Mesenteric fat pad (tissue), 1 donor: ENCODE measurements at places on chromosomes 6 and 20. TPM values are rescaled to one million over a fixed set of nuclear protein-coding genes. Genes with fewer than 3 reads are reported as not detected.

The IBTK gene
- 31.6 TPM for total RNA-seq

The TTK gene
- total RNA-seq, result 0.58 TPM

The ZSCAN23 gene
- 1.5 TPM for total RNA-seq

The BRD2 gene
- 132 TPM for total RNA-seq

The ABHD16B gene
- total RNA-seq, result not detected

The IRF4 gene
- total RNA-seq, result 6.3 TPM

The KCNK5 gene
- 0.87 TPM for total RNA-seq

The ITPR3 gene
- 18.5 TPM for total RNA-seq

The CNKSR3 gene
- 9.9 TPM for total RNA-seq

The ZNF337 gene
- 11.3 TPM for total RNA-seq

The MATN4 gene
- not detected for total RNA-seq

DNA sequence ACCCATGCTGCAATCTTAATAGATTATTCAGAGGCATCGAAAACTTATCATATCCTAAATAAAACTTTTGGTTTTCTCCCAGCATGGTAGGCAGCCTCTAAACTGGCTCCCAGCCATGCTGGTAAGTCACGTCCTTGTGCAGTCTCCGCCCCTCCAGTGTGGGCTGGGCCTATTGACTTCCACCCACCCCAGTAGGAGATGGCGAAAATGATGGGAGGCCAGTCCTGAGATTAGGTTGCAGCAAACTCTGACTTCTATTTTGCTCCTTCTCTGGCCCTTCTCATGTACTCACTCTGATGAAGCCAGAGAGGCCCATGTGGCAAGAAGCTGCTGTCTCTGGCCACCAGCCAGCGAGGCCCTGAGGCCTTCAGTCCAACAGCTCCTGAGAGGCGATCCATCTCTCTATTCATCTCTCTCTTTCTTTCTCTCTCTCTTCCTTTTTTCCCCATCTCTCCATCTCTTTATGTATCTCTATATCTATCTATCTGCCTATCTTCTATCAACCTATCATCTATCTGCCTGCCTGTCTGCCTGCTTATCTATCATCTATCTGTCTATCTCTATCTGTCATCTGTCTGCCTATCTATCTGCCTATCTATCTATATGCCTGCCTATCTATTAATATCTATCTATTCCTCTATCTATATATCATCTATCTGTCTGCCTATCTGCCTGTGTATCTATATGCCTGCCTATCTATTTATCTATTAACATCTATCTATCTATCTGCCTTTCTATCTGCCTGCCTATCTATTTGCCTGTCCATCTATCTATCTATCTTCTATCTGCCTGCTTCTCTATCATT is 52.7 kb upstream of the STX16 start:
- no peak for DNase-seq

DNA sequence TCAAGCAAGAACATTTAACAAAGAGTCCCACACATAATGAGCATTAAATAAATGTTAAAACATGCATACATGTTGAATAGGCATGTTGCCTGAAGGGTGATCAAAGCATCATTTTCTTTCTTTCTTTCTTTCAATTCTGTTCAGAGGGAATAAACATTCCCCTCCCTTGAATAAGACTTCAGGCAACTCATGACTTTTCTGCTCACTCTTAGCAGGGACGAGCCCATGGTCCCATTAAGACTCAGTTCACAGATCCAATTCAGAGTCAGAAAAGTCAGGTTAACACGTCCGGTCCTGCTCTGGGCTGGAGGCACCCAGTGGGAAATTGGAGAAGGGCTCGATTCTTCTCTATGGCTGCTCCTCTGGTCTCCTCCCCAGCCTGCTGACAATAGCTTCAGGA is 181.7 kb downstream of the ZNF217 start:
- no peak for DNase-seq

GRCh38 chr6:87164004-87164403 is 8.6 kb downstream of the ZNF292 start:
- DNase-seq, result no peak

- no peak for DNase-seq
Observed at GRCh38 chr6:81998432-81998831, 246.0 kb upstream of the TENT5A start.

DNA sequence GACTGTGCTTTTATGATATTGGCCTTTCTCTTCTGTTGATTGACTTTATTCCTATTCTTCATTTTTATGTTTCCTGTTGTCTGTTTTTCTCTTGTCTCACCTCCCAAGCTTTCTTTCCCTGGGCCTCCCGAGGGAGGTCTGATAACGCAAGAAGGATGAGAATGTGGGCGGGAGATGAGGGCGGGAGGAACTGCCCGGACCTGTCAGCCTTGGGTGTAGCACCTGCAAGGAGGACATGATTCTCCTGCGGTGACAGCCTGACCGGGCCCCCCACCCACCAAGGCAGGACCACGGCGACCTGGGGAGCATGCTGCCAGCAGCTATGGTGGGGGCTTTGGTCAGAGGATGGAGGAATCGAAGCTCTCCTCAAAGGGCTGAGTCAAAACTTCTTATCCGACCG is 86.9 kb downstream of the PLEKHG1 start:
- no peak for DNase-seq

DNA sequence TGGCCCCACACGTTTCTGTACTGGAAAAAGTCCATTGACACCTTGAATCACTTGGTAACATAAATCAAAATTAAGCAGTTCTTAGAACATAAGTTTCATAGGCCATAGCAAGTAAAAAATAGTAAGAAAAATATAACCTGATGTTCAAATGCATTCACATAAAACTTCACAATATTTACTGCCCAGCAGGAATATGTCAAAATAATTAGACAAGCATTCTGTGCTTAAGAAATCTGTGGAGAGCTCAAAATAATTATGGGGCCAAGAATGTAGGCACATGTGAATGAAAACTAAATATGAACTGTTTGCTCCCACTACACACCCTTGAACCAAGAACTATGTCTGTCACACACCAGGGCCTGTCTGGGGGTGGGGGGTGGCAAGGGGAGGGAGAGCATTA is 70.8 kb downstream of the IPCEF1 start:
- DNase-seq, result no peak

- DNase-seq, result no peak
Observed at GRCh38 chr6:3039384-3039783, 28.9 kb upstream of the RIPK1 start.

DNA sequence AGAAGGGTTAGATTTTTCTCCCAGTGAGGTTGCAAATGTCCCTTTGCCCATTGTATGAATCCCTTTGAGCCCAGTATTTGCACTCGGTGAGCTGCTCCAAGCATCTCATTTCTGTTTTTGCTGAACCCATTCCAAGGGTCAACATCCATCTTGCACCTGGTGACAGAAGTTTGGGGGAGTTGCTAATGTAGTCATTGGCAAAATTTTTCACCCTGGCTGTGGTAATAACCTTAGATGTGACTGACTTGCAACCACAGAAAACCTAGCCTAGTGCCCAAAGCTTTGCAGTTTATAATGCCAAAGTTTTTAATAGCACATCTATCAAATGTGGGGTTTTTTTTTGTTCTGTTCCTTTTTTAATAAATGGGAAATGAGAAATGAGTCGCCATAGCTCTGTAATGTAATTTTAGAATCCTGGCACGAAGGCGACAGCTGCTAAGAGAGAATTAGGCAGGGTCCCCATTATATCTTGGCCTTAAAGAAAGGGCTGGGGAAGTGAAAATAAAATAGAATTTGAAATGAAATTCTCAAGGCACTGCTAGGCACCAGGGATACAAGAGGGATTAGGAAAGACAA is 682.8 kb downstream of the KIF16B start:
- DNase-seq, result no peak

GRCh38 chr6:41720262-41720620 is 15.2 kb downstream of the TFEB start:
- DNase-seq, result no peak

DNA sequence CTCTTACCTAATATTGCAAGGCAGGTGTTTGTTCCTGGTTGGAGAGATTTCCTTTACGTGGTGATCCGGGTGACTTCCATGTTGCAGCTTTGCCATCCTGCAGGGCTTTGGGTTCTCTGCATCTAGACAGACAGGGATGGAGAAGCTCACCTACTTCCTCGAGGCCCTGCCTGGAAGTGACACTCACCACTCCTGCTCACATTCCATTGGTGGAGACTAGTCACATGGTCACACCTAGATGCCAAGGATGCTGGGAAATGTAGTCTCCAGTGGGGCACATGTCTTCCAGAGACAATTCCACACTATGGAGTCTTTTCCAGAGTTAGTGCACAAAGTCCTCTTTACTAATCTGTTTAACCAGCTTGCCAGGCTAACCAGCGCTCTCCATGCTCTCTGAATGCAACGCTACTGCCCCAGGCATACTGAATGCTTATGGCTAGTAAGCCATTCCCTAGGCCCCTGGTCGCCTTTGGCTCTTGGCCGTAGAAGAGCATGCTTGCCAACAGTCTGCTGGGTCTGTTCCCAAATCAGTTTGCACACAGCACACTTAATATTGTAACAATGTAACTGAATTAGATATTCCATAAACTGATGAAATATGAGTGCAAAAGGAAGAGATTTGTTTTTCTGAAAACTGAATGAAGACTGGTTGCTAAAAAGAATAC is 6.7 kb upstream of the KCNK15 start:
- DNase-seq, result no peak

- DNase-seq, result no peak
Observed at GRCh38 chr6:142035890-142036289, 96.8 kb upstream of the GJE1 start.

GRCh38 chr20:25058051-25058846 is at the start of gene ACSS1:
ACSS1 (minus strand) TSS chr20:25058139; CDS start chr20:25058102, 37 bp downstream.
- DNase-seq, result no peak

- DNase-seq, result no peak
Observed at GRCh38 chr20:46004187-46004586, 4.5 kb upstream of the MMP9 start.

DNA sequence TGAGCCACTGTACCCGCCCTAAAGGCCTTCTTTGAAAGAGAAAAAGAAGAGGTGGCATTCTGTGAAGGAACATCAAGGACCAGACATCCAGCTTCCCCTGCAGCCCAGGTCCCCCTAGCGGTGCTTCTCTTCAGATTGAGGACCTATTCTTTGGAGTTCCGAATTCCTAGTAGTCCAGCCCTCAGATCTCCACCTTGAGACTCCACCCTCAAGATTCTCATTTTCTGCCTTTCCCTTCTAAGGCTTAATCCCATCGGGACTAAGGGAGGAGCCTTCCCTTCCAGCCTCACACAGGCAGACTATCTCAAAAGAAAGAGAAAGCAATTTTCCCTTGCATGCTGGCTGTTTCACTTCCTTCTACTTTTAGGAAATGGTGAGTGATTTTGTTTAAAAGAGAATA is 32.5 kb downstream of the MUC22 start:
- DNase-seq, result no peak

DNA sequence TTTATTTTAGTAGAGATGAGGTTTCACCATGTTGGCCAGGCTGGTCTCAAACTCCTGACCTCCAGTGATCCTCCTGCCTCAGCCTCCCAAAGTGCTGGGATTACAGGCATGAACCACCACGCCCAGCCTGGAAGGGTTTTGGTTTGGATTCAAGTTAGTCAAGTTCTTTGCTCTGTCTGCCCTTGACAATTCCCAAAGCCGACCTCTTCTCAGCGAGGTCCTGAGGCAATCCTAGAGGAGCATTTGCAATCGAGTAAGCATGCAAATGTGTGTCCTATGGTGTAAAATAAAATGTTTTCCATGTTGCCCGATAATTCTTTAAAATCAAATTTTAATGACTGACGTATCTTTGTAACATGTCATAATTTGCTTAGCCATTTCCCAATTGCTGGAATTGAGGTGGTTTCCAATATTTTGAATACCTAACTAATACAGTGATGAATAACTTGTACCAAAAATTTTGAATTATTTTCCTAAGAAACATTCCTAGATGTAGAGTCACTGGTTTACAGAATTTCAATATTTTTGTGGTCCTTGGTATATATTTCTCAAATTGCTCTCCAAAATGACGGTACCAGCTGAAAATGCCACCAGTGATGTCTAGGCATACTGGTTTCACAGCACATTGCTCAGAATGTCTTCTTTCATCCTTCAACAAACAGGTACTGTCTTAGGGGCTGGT is 38.7 kb downstream of the GTF2H5 start:
- DNase-seq, result no peak

- no peak for DNase-seq
Observed at GRCh38 chr6:13559251-13559650, 15.2 kb upstream of the SIRT5 start.

DNA sequence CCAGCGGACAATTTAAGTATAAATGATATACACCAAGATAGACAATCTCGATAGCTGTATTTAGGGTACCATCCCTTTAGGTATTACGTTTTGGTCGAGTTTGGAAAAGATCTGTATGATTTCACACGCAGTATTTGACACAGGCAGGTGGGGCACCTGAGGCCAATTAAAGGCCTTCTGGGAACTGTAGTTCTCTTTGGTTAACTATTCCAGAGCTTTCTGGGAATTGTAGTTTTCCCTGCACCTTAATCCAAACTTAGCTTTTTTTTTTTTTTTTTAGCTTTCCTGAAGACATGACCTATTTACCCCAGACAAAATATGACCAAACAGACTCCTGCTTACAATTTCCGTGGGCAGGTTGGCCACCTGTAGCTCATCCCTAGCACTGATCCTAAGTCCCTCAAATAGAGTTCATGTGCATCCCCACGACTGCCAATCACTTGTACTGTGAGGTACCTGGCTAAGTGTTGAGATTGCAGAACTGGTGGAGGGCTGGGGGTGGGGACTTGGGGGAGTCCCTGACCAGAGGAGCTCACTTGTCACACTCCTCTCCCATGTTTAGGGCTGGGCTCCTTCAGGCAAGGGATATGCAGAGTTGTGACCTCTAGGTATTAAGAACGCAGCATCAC is 999 bp upstream of the EHMT2 start:
- no peak for DNase-seq

DNA sequence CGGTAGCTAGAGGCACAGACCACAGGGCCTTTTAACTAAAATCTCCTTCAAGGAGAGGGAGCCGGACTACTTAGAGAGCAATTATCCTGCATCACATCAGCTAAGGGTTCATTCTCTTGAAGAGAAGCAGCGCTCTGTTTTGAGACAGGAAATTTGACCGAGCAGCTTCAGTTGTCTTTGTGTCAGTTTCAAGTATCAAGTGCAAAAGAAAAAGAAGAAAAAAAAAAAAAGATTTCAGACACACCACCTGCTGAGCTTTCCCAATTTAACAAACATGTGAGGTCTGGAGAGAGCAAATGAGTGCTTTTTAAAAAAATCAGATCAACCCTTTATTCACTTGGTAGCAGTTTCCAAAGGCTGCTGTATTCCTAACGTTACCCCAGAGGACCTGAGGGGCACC is 273.5 kb upstream of the POU3F2 start:
- DNase-seq, result no peak

GRCh38 chr6:118353564-118353963 is 194.5 kb upstream of the PLN start:
- DNase-seq, result no peak

- no peak for DNase-seq
Observed at GRCh38 chr6:50097966-50098640, 48.4 kb upstream of the DEFB112 start.

GRCh38 chr6:319177-320131 is 27.2 kb downstream of the DUSP22 start:
- DNase-seq, result no peak
